ENCODE measurements at places on chromosomes 2 and 18.

DNA sequence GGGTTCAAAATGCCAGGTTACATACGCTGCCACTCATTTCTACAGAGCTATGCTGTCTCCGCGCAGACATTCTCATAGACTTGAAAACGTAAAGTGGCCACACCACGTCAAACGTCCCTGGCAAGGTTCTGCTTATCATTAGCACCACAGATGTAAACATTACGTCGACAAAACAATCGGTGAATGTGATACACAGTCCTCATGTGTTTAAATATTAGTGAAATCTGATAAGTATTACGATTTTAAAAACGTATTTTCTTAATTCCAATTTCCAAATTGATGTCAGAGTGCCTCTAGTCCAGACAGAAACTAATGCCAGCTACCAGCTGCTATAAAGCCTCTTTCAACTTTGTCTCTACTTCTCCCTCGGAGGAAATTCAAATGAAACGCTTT is 1.2 kb downstream of the STK17B start:
- DNase-seq: no peak

- DNase-seq: no peak
Measured at GRCh38 chr2:85215448-85216401, 82.5 kb downstream of the TCF7L1 start.

DNA sequence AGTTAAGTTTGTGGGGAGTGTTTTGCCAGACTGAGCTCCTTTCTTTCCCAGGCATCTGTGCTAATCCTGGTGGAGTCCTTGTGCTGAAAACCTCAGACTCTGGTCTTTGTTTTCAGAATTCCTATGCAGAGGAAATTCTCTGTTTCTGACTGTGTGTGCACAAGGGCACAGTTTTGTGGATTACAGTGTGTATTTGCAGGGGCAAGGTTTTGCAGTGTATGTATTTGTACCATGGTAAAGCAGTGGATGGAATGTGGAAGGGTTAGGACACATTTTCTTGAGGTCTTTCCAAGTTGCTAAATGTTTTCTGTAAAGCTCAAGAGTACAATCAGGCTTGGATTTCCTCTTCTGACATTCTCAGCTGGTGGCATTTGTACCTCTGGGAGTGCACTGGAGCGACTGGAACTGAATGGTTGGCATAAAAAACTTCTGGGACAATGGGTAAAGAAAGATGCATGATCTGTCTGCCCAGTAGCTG is 139.5 kb upstream of the RND3 start:
- no peak for DNase-seq

GRCh38 chr2:240237609-240238174 is 97.2 kb upstream of the OTOS start:
- DNase-seq: no peak

- DNase-seq: no peak
Measured at GRCh38 chr2:48440103-48440390, 89.9 kb upstream of the STON1 start.

- DNase-seq: no peak
Measured at GRCh38 chr2:88100489-88100858, 27.4 kb downstream of the FABP1 start.

DNA sequence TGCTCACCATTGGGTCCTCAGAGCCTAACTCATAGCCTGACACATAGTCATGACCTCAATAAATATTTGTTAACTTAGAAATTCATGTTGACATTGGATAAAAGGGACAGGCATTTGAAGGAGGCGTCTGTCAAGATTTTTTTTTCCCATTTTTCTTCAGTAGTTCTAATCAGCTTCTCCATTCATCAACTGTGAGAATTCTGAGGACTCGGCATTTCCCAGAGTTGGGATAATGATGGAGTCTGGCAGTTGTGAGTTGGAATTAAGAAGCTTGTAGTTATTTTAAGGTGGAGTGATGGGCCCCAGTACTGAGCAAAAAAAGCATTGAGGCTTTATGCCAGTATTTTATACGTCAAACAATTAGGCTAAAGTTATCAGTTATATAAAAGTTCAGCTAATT is 4.6 kb downstream of the SPATS2L start:
- no peak for DNase-seq

DNA sequence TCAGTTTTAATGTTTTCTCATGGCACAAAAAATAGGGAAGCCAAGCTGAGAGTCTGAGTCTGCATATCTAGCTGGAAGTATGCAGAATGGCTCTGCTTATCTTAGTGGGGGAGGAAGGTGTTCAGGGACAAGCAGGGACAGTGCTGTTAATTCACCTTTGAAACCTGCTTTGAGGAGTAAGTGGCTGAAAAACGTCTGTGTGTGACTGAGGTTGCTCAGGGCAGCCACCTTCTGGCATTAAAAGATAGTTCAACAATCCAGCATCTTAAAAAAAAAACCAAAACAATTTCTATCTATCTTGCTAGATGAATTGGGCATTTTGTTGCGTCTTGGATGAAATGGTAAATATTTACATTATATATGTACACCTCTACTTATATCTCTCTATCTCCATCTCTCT is 2.0 kb upstream of the TRPM8 start:
- no peak for DNase-seq

- no peak for DNase-seq
Measured at GRCh38 chr18:64099244-64099643, 49.6 kb downstream of the LINC00305 start.

DNA sequence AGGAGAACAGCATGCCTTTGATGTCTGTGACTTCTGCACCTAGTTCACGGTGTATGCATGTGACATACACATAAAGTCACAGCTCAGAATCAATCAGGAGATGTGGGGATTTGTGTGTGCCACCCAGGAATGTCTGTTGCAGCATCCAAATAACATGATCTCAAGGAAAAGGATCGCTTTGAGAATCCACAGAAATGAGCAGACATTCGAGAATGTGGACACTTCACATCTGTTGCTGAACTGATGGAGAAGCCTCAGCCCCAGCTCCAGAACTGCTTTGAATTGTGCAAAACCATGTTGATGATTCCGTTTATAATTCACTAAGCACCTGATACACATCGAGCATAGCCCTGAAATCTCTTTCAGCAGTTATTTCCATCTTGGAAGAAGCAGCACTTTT is 208.6 kb downstream of the CMPK2 start:
- DNase-seq: no peak

- no peak for DNase-seq
Measured at GRCh38 chr2:160227293-160227915, 27.3 kb upstream of the ITGB6 start.

- DNase-seq: no peak
Measured at GRCh38 chr2:60958361-60958760, 59.2 kb upstream of the PEX13 start.

- DNase-seq: no peak
Measured at GRCh38 chr2:182831101-182831500, 35.3 kb downstream of the FRZB start.

- no peak for DNase-seq
Measured at GRCh38 chr18:3238742-3239141, 8.9 kb upstream of the MYL12A start.

DNA sequence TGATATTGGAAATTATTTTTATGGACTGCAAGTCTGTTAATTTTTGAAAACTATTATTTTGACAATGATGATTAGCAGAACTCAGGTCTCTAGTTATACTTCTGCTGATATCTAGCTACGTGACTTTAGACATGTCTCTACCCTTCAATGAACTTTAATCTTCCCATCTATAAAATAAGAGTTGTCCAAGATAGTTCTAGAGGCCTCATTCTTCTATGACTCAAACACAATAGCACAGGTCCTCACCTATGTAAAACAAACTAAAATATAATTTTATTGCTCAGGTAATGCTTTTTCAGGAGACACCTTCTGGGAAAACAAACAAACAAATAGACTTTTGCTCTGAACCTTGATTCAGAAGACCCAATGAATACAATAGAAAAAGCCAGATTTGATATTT is 544.4 kb upstream of the SETBP1 start:
- DNase-seq: no peak

- DNase-seq: no peak
Measured at GRCh38 chr2:97871096-97871780, 124.5 kb downstream of the TMEM131 start.

DNA sequence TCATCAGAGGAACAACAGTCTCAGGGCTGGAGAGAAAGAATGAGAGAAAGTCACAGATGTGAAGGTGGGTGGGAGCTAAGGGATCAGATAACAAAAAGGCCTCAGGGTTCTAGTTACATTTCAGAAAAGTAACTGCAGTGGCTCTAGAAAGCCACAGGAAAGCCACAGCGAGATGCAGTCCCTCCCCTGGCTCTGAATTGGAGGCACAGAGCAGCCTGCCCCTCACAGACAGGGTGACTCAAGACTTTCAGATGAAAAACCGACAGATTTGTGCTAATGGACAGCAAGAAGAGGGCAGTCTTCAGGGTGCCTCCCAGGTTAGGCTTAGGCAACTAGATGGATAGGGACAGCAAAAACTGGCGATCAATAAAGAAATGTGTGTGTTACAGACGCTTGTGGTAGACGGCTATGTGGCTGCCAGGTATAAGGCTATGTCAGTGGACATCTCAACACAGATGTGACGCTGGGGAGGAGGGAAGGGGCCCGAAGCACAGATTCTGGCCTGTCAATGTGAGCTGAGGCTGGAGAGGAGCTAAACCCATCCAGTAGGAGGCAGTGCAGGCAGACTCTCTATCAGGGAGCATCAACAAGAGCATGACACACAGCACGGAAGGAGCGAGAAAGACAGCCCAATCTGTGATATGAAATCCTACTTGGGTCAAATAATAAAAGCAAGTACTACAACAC is 26.2 kb downstream of the UNC50 start:
- peak; percentile 29 for DNase-seq

GRCh38 chr2:234278556-234279255 is 218.2 kb downstream of the ARL4C start:
- peak; percentile 95 for DNase-seq

DNA sequence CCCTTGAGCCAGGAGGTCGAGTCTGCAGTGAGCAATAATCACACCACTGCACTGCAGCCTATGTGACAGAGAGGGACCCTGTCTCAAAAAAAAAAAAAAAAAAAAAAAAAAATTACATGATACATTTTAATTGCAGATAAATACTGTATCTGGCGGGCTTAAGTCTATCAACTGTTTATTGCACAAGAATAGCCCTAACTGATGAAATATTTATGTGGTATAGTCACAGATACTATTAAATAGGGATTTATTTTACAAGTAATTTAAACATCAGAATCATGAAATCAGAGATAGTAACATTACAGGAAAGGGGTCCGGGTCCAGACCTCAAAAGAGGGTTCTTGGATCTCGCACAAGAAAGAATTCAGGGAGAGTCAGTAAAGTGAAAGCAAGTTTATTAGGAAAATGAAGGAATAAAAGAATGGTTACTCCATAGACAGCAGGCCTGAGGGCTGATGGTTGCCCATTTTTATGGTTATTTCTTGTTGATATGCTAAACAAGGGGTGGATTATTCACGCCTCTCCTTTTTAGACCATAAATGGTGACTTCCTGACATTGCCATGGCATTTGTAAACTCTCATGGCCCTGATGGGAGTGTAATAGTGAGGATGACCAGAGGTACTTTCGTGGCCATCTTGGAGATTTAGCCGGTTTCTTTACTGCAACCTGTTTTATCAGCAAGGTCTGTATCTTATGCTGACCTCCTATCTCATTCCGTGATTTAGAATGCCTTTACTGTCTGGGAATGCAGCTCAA is 166.6 kb downstream of the PMAIP1 start:
- no peak for DNase-seq

DNA sequence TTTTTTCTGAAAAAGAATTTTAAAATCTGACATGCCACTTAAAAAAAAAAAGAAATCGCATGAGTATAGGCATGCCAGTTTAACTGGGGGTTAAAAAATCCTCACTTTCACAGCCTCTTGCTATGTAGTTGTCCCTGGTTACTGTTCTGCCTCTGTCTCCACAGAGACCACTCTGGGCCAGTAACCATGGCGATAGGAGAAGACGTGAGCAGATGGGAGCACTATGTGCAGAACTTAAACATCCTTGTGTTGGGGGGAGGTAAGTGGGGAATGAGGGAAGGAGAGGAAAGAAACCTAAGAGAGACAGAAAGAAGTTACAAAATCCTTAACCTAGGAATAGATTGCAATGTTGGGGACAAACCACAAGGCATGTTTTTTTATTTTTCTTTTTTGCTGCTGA is 75.9 kb upstream of the CYRIA start:
- DNase-seq: no peak

GRCh38 chr2:165686800-165687199 is 107.2 kb downstream of the GALNT3 start:
- no peak for DNase-seq

DNA sequence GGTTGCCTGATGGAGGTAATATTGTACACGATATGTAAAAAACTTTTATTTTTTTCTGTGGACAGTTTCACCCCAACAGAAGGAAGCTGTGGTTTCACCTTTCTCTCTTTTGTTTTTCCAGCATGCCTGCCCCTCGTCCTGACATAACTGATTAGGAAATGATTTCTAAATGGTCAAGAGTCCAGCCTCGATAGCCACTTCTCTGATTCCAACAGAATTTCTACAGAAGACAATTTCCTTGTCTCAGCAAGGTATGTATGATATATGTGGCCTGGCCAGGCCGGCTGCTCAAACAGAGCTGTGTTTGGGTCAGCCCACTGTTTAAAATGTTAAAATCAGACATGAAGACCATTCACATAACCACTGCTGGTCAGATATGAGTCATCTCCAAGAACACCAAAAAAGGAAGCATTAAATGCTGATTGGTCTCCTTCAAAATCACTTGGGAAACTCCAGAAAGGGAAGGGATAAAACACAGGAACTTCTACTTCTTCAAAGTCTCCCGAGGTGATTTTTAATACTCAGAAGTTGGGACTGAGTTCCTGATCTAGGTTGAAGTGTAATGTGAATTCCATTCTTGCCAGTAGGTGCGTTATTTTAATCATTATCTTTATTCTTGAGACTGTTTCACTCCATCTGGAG is 22.3 kb downstream of the ATP8B1 start:
- DNase-seq: no peak

- no peak for DNase-seq
Measured at GRCh38 chr2:103353774-103354173, 591.9 kb downstream of the TMEM182 start.

GRCh38 chr2:203826704-203827103 is 40.9 kb upstream of the CTLA4 start:
- no peak for DNase-seq

DNA sequence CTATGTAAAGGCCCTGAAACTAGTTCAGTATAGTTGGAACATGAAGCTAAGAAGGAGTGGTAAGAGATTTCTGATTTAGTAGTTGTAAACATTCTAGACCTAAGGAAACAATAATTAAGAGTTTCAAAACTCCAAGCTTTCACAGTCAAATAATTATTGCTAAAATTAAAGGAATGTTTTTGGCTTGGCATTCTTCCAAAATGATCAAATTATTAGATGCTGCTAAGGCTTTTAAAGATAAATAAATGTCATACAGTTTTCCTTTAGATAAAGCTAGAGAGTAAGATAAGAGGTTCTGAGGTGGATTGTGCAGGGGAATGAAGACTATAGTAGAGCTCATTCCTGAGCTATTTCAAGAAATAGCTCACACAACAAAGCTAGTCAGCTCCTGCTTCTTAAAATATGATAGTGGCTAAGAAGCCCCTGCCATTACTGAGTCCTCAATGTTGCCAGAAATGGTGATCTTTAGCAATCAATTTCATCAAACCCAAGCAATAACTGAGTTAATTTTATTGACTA is 45.3 kb downstream of the ZC3H15 start:
- DNase-seq: no peak

All from T-helper 2 cell (primary cell).